ENCODE measurements at places on chromosomes 2 and 18.

DNA sequence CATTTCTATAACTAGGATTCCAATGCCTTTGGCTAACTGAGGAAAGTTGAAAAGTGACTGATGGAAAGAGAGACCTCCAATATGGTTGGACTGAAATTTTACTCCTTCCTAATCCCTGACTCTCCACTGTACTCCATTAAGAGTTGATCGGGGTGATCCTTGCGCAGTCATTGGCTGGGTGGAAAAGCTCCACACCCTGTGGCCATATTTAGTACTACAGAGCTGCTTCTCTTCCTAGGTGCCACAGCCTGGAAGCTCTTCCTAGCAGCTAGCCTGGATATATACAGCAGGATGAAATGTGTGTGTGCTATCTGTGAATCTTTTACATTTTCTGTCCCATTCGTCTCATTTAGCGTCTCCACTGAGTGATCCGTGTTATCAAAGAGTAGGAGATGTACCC lies 71.2 kb downstream of the MEP1B start:
- DNase-seq, result no peak

DNA sequence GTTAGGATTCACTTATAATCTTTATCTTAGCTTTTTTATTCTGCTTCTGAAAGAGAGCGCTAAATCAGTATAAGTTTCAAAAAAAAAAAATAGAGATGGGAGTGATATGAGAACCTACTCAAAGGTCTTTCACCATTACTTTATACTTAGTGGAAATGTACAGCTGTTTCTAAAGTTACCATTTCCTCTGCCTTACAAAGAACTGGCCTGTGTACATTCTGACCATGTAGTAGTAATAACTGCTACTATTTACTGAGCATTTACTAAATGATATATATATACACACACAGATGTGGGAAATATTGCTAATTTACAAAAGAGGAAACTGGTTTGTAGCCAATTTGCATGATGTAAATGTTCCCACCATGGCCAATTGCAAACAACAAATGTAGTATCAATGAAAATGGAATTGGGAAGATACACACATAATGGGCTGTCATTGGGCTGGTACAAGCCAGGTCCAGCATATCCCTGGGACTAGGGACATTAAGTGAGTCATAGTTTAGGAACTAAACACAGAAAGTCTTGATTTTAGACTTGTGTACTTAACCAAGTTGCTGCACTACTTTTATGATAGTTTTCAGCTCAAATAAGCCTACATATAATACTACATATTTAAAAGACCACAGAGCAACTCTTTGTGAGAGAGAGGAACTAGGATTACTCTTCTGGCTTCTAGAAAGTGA lies 67.1 kb downstream of the DYNC1I2 start:
- DNase-seq, result no peak

DNA sequence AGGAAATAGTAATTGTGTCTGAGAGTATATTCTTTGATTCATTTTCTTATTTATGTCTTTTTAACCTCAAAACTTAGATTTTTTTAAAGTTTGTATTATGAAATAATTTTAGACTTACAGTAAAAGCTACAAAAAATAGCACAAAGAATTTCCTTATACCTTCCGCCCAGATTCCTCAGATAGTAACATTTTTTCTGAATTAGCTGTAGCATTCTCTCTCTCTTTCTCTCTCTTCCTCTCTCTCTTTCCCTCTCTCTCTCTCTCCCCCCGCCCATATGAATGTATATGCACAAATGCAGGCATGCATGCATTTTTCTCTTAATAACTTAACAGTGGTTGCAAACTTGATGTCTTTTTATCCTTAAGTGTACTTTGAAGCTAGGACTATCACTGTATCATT lies 361.1 kb upstream of the NRP2 start:
- DNase-seq, result no peak

DNA sequence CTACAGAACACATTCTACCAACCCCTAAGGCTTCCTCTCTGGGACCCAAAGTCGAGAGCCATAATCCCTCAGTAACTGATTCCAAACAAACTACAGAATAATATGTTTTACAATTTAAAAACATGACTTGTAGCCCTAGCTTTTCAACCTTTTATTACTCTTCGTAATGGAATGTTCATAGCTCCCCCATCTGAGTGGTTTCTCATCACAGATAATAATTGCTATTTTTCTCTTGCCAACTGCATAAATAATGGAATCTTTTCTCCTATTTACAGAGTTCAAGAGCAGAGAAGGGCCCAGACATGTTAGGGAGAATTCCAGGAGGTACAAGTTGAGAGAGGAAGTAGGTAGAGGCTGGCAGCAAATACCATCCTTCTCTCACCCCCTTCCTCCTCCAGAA lies 59.9 kb upstream of the CERS6 start:
- no peak for DNase-seq

GRCh38 chr2:189191766-189192165 lies 12.2 kb upstream of the COL5A2 start:
- DNase-seq, result no peak

DNA sequence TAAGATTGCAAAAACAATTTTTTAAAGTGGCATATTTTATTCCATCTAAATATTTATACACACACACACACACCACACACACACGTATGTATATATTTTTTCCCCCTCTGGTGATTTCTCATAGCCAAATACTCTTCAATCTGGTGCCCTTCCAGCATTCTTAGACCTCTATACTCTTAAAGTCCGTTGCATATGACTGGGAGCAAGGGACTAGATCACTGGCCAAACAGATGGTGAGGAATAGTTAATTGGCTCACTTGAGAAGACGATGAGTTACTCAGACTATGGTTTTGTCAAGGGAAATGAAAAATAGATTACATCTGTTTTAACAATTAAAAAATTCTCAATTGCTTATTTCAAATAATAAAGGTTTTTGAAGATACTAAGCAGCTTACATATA lies 512.5 kb upstream of the LRRTM4 start:
- DNase-seq, result no peak

DNA sequence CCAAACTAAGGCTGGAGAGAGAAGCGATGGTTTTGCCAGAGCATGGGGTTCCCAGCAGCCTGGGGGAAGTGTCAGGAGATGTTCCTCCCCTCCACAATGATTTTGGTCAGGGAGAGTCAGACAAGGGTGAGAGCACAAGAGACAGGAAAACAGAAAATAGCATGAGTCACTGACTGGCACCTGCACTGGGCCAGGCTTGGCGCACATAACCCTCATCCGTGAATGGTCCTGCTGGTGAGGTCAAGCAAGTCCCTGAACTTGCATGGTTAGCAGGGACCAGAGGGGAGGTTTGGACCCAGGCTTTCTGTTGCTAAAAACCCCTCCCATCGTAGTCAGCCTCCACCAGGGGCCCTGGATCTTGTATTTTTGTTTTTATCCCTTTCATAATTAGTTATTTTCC lies 174.5 kb upstream of the MYT1L start:
- no peak for DNase-seq

DNA sequence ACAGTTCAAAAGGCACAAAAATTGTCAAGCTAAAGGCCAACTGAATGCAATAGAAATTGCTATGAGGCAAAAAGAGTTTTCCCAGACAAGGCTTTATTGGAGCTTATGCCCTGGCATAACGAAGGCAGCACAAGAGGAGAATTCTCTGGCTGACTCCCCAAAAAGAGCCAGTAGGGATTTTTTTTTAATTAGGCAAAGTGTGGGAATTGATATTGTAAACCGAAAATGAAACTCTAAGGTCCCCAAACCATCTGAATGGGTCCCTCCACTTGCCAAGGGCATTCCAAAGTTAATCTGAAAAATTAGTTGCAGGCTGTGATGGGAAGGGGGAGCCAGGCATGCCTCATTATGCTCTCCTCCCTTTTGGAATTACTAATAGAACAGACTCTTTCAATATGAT lies 118.9 kb downstream of the SPOPL start:
- DNase-seq, result no peak

DNA sequence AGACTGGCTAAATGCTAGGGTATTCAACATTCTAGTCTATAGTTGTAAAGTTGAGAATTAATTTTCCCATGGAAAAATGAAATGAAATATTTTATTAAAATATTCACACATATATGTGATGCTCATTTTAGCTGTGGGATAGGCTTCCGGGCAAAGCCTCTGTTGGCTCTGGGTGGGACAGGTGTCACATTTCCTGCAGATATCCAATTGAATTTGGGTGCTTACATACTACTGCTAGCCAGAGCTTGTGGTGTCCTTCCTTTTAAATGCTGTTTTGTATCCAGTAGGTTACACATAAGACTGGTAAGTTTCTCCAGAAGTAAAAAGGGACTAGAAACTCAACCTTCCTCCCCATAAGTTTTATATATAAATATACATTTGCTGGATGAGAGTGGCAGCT lies 73.8 kb downstream of the RPRM start:
- DNase-seq, result no peak

DNA sequence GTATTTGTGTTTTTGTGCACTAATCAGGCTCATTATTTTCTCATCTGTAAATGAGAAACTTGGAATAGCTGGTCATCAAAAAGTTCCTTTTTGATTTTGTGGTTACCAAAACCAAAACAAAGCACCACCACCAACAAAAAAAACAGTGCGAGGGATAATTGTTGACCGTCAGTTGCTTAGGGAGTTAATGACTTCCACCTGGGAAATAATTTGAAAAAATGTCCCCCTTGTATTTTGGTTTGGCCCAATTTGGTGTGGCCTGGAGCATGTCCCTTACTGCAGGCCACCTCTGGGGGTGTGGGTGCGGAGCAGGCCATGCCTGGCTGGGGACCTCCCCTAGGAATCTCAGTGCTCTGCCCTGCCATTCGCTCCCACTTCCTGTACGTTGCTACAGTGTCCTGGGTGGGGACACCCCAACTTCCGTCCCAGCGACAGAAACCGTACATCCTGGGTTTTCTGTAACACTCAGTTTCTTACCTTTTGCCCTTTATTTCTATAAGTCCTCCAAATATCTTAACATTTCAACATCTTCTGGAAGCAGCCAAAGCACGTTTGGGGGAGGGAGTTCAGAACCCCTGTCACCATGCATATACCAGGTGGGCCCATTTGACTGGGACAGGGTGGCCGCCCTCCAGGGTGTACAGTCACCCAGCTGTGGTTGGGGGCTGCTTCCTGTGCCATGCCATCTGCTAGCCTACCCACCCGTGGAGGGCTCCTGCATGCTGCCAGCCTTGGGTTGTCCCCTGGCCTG lies 31.3 kb downstream of the NCK2 start:
- DNase-seq, result no peak

DNA sequence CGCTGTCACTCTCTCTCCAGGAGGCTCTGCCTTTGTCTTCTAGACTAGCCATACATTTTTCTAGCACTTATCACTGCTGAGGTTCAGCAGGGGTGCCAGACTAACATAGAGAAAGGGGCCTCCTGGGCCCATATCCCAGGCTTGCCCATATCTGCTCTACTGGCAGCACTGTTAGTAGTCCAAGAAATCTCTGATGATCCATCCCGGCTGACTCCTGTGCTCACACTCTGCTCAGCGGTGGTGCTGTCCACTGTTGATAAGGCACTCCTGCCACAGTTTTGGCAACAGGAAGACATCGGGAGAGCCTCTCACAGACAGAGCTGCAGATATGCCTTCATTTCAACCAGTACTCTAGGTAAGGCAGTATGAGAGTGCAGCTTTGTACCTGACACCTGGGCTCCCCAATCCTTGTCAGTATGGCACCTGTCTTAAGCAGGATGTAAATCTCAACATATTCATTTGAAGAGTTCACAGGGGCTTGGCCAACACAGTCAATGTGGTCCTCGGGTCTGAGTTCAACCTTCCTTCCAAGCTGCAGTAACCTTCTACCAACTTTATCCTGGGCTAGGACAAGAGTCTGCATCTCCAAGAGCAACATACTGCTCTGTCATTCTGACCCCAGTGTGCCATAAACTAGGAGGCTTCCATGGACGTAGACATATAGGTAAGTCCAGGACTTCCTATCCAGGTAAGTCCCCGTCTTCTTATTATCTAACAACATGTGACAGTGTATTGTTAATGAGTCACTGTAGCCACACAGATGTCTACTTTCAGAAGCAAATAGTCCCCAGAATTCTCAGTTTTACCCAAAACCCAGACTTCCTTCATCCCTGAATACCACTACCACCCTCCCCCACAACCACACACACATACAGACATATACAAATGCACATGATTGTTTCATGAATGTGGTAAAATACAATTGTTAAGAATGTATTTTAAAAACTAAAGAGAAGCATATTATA lies 16.2 kb downstream of the KLF7 start:
- peak; percentile 40 for DNase-seq

DNA sequence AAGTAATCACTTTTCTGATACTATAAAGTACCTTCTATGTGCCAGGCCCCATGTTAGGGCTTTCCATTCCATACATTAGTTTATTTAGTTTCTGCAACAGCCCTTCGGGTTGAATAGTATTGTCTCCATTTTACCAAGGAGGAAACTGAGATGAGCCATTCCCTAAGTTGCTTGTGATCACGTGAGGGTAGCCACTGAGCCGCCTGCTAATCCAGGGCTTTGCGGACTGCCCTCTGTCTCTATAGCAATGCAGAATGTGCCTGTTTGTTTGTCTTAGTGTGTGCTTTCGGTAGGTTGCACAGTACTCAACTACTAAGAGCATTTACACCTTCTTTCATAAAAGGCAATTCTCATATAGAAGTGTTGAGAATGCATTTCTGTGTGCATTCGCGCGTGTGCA lies 5.0 kb downstream of the EMILIN2 start:
- no peak for DNase-seq

GRCh38 chr2:63851691-63852311 lies 10.1 kb downstream of the UGP2 start:
- no peak for DNase-seq

- peak; percentile 50 for DNase-seq
These were observed 4.7 kb downstream of the LBH start for GRCh38 chr2:30235859-30236535.

DNA sequence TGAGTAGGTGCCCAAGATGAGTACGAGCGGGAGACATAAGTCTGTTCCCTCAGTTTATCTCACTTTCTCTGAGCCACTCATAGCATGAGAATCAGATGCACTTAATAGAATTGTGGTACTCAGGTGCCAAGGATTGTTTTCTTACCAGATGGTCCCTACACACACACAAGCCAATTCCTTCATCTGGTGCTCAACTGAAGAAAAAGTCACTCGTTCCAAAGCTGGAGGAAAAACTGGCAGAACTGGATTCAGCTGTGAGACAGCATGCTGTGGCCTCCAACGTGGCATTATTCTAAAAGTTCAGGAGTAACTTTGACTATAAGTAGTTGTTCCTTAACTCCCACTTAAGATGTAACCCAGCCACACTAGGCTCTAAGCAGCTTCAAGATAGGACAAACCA lies 33.4 kb upstream of the ABCA12 start:
- no peak for DNase-seq

GRCh38 chr2:227404585-227405271 lies 17.0 kb upstream of the SCYGR1 start:
- no peak for DNase-seq

GRCh38 chr2:6577960-6578359 lies 287.7 kb downstream of the CMPK2 start:
- no peak for DNase-seq
